ENCODE measurements at places on chromosomes 13 and 19.

- no peak for DNase-seq
These were observed 639 bp downstream of the LENG1 start for GRCh38 chr19:54158812-54159351.

GRCh38 chr13:80881942-80882445, 541.1 kb upstream of the SPRY2 start:
- peak; percentile 86 for DNase-seq

GRCh38 chr19:1577929-1578618, 9.9 kb upstream of the MEX3D start:
- DNase-seq: no peak

- no peak for DNase-seq
These were observed 44.9 kb downstream of the DIAPH3 start for GRCh38 chr13:60118696-60119400.

- no peak for DNase-seq
These were observed 14.2 kb downstream of the C19orf81 start for GRCh38 chr19:50663482-50663790.
